Fibroblast of lung (primary cell): ENCODE measurements at places on chromosomes 16 and 17.

DNA sequence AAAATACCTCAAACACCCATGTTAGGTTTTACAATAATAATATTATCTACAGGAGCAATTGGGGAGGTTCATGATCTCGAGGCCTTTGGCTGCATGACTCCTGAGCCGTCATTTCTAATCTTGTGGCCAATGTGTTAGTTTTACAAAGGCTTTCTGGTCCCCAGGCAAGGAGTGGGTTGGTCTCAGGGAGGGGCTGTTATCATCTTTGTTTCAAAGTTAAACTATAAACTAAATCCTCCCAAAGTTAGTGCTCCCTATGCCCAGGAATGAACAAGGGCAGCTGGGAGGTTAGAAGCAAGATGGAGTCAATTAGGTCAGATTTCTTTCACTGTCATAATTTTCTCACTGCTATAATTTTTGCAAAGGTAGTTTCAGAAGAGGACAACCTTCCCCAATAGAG is 9.1 kb upstream of the CCL5 start:
- DNase-seq: no peak

DNA sequence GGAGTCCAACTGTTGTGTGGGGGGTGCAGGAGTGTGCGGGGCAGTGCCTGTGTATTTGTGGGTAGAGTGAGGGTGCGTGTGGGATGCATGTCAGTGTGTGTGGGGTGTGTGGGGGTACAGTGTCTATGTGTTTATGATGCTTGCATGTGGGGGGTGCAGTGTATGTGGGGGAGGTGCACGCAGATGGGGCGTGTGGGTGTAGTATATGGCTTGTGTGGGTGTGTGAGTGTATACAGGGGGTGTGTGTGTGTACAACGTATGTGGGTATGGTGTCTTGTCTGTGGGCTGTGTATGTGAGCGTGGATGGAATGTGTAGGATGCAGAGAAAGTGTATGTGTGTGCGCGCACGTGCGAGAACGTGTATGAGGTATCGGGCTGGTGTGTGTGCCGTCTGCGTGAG is 160.4 kb downstream of the ZFHX3 start:
- no peak for DNase-seq

- peak; percentile 72 for DNase-seq
Measured at GRCh38 chr16:85245307-85246172, 133.3 kb upstream of the CIBAR2 start.

DNA sequence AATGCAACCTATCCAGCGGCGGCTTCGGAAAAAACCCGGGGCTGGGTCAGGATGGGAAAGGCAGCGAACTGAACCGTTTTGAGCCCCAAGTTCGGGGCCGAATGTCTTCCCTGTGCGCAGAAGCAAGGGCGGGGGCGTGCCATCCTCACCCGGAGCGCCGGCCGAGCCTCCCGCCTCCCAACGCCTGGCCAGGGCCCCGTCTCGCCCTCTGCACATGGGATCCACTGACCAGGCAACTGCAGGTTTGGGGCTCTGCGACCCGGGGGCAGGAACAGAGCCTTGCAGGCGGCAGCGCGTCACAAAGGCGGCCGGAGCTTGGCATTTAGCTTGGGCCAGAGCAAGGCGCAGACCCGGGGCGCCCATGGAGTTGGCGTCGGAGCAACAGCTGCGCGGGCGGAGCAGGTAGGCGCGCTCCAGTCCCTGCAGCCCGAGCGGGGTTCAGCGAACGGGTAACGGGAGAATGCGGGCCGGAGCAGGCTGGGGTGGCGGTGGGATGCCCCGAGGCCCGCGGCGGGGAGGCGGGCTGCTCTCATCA is at the start of gene FBXO39:
Gene FBXO39 (plus strand): TSS at position 345 of the 535 bp plus-strand sequence. CDS start 3,654 bp downstream, outside the sequence.
- no peak for DNase-seq

DNA sequence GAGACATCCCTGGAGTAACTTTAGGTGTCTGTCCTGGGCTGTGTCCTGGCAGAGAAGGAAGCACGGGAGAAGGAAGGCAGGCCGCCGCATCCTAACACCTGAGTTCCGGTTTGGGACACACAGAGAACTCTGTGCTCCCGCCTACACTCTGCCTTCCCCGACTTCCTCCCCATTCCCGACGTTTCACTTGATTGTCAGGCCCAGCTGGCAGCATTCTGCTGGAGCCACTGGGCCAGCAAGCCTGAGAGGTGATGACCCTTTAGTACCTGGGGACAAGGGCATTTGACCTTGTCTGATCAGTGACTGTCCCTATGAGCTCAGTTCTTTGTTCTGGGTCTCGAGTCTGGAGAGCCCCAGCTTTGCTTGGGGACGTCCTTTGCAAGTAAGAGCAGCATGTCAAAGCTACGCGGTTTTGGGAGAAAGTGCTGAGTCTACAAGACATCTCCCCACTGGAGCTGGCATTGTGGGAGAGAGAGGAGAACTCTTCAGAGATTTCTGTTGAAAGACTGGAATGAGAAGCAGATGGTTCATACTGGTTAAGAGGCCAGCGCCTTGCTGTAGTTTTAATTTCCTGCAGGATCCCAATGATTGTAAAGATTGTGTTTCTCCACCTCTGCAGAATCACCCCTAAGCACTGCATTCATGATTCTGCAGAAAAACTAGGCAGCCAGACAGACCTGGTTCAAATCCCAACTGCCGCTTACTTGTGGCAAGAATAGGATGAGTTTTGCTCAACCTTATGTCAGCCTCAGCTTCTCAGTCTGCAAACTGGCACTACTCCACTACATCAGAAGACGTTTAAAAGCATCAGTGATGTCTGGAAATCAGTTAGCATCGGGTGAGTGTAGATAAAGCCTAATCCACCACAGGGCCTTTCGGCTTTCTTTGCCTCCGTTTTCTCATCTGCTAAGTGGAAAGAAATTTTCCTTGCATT is 20.6 kb downstream of the ABAT start:
- DNase-seq: no peak
